ENCODE measurements at places on chromosomes 16 and 17. TPM values are rescaled to one million over a fixed set of nuclear protein-coding genes. Genes with fewer than 3 reads are reported as not detected.
A peak's percentile ranks its signal among the peaks of the same experiment; 100 is the strongest.

DNA sequence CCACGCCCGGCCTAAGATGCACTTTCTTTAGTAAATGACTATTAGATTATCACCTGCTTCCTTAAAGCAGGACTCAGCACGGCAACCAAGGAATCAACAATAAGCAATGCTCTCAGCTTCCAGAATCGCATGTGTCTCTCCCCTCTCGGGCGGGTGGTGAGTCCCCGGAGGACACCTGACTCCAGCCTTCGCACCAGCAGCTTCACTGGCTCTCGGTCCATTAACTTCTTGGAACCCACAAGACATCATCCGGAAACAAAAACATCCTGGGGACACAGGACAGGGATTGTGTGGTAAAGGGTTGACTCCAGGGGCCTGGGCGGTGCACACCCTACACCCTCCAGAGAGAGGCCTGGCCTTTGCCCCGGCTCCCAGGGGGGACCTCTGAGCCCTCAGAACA lies 22.7 kb downstream of the UTS2R start:
- no peaks in the 10 kb centered on the region for H3K4me1 ChIP-seq
- H3K27ac ChIP-seq = no peak overlapping the region
- peaks cover 53% of the 10 kb centered on the region for H3K36me3 ChIP-seq
- no peak overlapping the region for H3K4me3 ChIP-seq
- no peaks in the 10 kb centered on the region for H3K27me3 ChIP-seq

GRCh38 chr17:75130632-75131277 lies 787 bp downstream of the NT5C start:
- peak overlapping the region; percentile 89 for H3K4me3 ChIP-seq
- peak overlapping the region; percentile 88 for H3K27ac ChIP-seq
- no peaks in the 10 kb centered on the region for H3K27me3 ChIP-seq
- H3K36me3 ChIP-seq = peaks cover 22% of the 10 kb centered on the region
- peaks cover 41% of the 10 kb centered on the region for H3K4me1 ChIP-seq

DNA sequence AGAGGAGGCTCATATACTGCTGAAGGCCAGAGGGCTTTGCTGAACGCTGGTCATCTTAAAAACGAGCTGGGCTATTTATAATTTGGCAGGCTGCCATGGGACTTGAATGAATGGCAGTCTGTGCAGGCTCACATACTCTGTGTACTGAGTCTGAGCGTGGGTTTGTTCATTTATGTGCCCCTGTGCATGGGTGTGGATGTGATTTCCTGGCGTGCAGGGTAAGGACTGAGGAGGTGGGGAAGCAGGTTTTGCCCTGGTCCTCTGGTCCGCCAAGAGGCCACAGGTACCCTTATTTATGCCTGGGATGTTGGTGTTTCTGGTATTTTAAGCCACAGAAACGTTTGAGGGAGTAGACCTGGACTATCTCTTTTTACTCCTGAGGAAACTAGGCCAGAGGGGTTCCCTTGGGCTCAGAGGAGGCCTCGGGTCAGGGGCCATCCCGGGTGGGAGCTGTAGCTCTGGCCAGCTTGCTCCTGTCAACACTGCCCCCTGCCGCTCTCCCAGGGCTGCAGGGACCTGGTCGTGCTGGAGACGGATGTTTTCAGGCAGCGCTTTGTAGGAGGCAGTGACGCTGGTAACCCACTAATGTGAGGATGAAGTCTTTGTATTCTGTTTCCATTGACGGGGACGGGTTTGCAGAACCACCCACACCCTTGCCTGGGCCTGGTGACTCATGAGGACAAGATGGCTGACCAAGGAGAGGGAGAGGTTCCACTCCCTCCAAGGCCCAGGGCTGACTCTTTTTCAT lies 184.4 kb downstream of the MSI2 start:
- H3K4me1 ChIP-seq = peaks cover 47% of the 10 kb centered on the region
- DNase-seq = peak; percentile 80
- no peaks in the 10 kb centered on the region for H3K27me3 ChIP-seq
- no peak overlapping the region for H3K4me3 ChIP-seq
- H3K36me3 ChIP-seq = no peaks in the 10 kb centered on the region

DNA sequence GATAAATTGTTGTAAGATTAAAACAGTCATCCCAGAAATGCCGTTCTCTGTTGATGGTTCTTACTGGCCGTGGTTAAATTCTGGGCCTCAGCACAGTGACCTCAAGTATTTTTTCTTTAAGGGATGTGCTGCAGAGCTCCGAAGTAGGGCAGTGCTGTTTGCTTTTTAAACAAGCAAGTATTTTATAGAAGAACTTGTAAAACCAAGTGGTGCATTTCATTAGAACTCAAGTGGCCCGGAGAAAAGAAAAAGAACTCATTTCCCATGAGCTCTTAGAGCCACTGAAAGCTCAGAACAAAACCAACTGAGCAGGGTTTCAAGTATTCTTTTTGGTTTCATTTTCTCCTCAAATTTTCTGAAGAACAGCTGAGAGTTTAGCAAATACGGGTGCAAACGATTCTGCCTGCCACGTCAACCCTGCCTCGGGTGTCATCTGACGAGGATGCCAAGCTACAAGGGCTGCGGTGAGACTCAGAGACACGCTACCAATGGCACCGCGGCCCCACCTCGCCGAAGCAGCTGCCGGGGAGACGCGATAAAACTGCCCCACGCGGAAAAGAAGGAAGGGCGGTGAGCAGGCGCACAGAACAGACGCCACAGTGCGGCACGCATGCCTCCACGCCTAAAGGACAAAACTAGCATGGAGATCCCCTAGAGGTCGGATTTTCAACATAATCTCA lies 6.3 kb downstream of the LMF1 start:
- H3K4me3 ChIP-seq = peak overlapping the region; percentile 42
- H3K27me3 ChIP-seq = no peaks in the 10 kb centered on the region
- peak overlapping the region; percentile 51 for H3K27ac ChIP-seq
- H3K36me3 ChIP-seq = no peaks in the 10 kb centered on the region

DNA sequence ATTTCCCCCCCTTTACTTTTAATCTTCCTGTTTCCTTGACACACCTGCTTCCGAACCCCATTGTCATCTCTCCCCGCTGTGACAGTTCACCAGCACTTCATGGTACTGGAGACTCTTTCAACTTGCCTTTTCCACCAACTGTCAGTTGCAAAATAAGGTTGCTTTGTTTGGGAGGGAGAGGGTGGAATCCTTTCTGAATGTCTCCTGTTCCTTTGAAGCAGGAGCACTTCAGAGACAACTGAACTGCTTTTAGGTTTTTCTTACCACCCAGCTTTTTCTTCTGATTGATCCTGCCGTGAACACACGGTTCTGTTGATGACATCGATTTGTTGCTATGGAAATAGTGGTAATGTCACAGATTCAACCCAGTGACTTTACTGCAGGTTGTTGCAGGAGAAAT lies 42.0 kb downstream of the RPA1 start:
- peaks cover 19% of the 10 kb centered on the region for H3K36me3 ChIP-seq
- H3K4me3 ChIP-seq = no peak overlapping the region
- H3K27ac ChIP-seq = no peak overlapping the region
- no peak for DNase-seq
- no peaks in the 10 kb centered on the region for H3K4me1 ChIP-seq

DNA sequence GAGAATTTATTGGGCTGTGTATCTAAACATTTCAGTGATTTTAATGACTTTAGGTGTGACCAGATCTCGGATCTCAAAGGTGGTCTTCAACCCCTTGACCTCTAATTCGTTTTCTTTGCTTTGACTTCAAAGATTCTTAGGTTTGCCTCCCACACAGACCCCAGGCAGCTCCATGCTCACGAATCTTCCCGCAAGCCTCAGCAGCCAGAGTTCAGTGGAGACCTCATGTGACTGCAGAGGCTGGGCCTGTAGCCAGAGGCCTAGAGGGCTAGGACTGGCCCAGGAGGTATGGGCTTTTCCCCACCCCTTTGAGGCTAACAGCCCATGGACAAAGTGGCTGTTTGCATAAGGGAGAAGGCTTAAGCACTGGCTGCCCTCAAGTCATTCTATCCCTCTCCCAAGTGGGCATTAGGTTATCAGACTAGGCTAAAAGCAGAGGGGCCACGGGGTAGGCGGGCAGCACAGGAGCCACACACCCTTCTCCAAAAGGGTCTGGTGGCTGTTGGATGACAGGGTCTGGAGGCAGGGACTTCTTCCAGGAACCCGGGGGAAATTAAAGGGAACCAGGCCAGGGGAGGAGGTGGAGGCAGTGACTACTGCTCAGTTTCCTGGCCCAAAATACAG lies 3.0 kb downstream of the HIRIP3 start:
- no peak overlapping the region for H3K4me3 ChIP-seq
- no peaks in the 10 kb centered on the region for H3K27me3 ChIP-seq
- peaks cover 18% of the 10 kb centered on the region for H3K4me1 ChIP-seq
- H3K27ac ChIP-seq = no peak overlapping the region
- H3K36me3 ChIP-seq = peaks cover 65% of the 10 kb centered on the region

DNA sequence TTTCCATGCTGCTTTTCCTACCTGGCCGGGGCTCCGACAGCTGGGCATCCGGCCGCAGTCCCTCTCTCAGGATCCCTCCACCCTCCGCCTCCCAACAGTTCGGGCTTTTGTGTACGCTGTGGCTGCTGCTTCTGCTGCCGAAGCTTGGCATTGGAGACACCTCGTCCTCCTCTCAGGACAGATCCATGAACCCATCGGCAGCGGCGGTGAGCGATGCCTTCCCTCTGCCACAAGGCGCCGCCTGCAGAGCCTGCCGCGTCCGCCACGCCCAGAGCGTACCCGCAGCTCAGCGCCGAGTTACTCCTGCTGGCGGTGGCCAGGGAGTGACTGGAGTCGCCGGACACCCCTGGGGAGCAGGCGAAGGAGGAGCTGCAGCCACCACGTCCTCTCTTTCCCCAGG lies 2032.8 kb downstream of the TP53TG3F start:
- no peak for DNase-seq
- H3K4me3 ChIP-seq = no peak overlapping the region
- H3K36me3 ChIP-seq = no peaks in the 10 kb centered on the region

GRCh38 chr17:48814504-48814903 lies 2.5 kb downstream of the TTLL6 start:
- H3K27ac ChIP-seq = no peak overlapping the region
- no peak overlapping the region for H3K4me3 ChIP-seq
- peaks cover 16% of the 10 kb centered on the region for H3K4me1 ChIP-seq
- no peaks in the 10 kb centered on the region for H3K36me3 ChIP-seq
- peaks cover 16% of the 10 kb centered on the region for H3K27me3 ChIP-seq

- H3K4me3 ChIP-seq = peak overlapping the region; percentile 54
- DNase-seq = peak; percentile 72
- H3K4me1 ChIP-seq = peaks cover 38% of the 10 kb centered on the region
- H3K27ac ChIP-seq = peak overlapping the region; percentile 29
- H3K36me3 ChIP-seq = no peaks in the 10 kb centered on the region
- peaks cover 13% of the 10 kb centered on the region for H3K27me3 ChIP-seq
Measured at GRCh38 chr17:17494499-17494869, 1.7 kb downstream of the RASD1 start.

- H3K36me3 ChIP-seq = peaks cover 4% of the 10 kb centered on the region
- H3K4me3 ChIP-seq = no peak overlapping the region
- H3K27me3 ChIP-seq = no peaks in the 10 kb centered on the region
- H3K4me1 ChIP-seq = peaks cover under 1% of the 10 kb centered on the region
- DNase-seq = no peak
- no peak overlapping the region for H3K27ac ChIP-seq
Measured at GRCh38 chr17:400257-400656, 47.6 kb upstream of the RPH3AL start.

- no peak overlapping the region for H3K27ac ChIP-seq
- H3K4me1 ChIP-seq = no peaks in the 10 kb centered on the region
- H3K4me3 ChIP-seq = no peak overlapping the region
- no peak for DNase-seq
- H3K36me3 ChIP-seq = no peaks in the 10 kb centered on the region
Measured at GRCh38 chr17:13437966-13438779, 163.6 kb downstream of the HS3ST3A1 start.

GRCh38 chr17:77456271-77456950 lies 315.6 kb downstream of the SEC14L1 start:
- H3K4me3 ChIP-seq = no peak overlapping the region
- DNase-seq = peak; percentile 79
- peaks cover 100% of the 10 kb centered on the region for H3K4me1 ChIP-seq

DNA sequence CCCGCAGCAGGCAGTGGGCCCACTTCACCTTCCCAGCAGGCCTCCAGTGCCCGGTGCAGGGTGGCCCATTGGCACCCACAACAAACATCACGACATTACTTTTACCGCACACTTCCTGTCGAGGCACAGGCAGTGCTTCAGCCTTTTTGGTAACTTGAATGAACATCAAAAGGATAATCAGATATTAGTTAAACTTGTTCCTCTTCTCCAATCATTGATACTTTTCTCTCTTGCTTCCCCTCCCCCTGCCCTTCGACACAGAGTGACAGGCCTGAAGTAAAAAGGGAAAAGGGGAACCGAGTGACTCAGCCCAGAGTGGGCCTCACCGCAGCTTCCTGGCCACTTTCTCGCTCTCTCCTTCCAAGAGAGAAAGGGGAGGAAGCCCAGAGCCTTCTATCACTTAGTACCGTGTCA lies 507.0 kb downstream of the MAF start:
- DNase-seq = peak; percentile 79
- peaks cover 49% of the 10 kb centered on the region for H3K4me1 ChIP-seq
- H3K4me3 ChIP-seq = no peak overlapping the region
- peak overlapping the region; percentile 9 for H3K27ac ChIP-seq
- H3K27me3 ChIP-seq = no peaks in the 10 kb centered on the region
- no peaks in the 10 kb centered on the region for H3K36me3 ChIP-seq

GRCh38 chr16:74186561-74186971 lies 110.0 kb upstream of the PSMD7 start:
- H3K4me1 ChIP-seq = no peaks in the 10 kb centered on the region
- DNase-seq = no peak
- H3K27ac ChIP-seq = no peak overlapping the region

- H3K27me3 ChIP-seq = no peaks in the 10 kb centered on the region
- no peak for DNase-seq
- H3K4me3 ChIP-seq = no peak overlapping the region
- H3K27ac ChIP-seq = no peak overlapping the region
- H3K4me1 ChIP-seq = no peaks in the 10 kb centered on the region
Measured at GRCh38 chr16:66399930-66400329, 27.2 kb upstream of the BEAN1 start.

DNA sequence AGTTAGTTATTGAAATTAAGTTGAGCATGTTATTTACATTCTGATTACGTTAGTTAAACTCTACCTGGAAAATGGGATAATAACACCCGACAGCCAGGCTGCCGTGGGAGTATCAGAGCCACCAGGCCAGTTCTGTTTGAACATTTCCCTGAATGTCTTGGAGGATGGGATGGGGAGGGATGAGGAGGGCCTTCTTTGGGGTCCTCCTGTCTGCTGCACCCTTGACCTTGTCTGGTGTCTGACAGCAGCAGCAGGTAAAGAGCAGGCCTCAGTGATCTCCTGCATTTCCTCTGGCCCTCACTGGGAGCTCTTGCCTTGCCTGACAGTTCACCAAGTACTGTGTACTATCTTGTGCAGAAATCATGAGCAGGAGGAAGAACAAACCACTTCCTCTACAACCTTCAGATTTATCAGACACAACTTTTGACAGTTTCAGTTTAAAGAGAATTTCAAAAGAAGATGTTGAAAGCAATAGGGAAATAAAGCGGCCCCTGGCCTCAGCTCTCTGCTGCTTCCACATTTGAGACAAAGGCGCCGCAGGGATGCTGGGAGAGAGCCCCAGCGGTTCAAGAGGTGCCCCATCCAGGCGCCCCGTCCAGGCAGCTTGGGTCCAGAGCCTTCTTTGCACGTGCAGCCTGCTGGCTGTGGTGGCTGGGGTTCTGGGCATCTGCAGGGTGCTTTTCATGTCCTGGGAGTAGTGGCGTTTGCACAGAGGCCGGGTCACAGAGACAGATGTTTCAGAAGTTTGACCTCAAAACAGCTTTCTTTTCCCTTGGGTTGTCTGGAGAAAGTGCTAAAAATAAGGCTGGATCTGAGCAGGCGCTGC lies 25.3 kb downstream of the CMIP start:
- no peaks in the 10 kb centered on the region for H3K36me3 ChIP-seq
- peak overlapping the region; percentile 56 for H3K4me3 ChIP-seq

Gene ZP2
- total RNA-seq = not detected

Gene CRHR1
- total RNA-seq = not detected

Gene CETP
- total RNA-seq = 41.5 TPM

Gene PPL
- not detected for total RNA-seq

Gene MPHOSPH6
- 13.7 TPM for total RNA-seq

Gene GNAO1
- 7.9 TPM for total RNA-seq

Gene TBC1D16
- total RNA-seq = 33.6 TPM

Gene CEMP1
- total RNA-seq = not detected
